ENCODE measurements at places on chromosomes 6 and 20.

DNA sequence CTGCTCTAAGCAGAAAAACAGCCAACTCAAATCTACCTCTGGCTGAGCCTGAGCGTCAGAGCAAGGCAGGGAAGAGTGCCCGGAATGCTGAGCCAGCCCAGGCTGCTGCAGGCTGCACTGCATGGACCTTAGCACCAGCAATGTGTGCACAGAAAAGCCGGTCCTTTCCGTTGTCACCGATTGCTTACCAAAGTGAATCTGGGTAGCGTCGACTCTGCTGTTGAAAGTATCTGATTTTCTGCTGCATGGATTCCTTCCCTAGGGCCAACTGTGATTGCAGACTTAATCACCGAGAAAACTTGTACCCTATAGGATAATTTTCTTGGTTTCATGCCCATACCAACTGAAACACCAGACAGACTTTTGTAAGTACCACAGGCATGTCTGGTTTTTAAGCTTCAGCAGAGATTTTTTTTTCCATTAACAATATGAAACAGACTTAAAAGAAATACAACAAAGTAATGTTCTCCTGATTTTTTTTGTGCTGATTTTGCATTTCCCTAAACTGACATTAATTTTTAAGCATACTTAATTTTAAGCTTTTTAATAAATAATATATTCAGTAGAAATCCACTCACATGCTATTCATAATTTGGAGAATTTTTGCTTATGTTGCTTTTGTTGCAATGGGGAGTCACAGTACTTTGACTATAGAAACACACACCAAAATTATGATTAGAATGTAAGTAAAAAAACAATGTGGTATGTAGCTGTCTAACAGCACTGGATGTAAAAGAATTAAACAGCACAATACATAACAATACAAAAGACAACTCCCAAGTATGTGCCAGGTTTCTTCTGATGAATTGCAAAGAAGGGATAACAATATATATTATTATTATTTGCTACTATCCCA is 218.0 kb downstream of the THBS2 start:
- DNase-seq = no peak

GRCh38 chr6:157645201-157645795 is 177.7 kb upstream of the SNX9 start:
- no peak for DNase-seq

- DNase-seq = no peak
These were observed 185.8 kb upstream of the TENT5A start for GRCh38 chr6:81938014-81938856.

DNA sequence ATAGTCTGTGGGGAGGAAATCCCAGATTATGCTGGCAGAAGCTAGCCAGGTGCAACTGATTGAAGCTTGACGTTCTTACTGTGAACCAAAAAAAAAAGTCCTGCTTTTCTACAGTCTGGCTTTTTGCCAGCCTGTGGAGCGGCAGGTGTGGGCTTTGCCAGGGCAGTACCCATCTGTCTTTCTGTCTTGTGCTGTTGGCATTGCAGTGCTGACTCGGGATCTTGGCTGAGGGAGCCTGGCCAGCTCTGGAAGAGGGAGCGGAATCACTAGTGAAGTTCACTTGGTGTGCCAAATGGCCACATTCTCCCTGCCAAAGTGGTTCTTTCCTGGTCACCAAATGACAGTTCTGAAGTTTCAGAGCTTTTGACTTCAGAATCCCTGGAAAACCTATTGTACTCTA is 5.0 kb downstream of the KIF3B start:
- no peak for DNase-seq

DNA sequence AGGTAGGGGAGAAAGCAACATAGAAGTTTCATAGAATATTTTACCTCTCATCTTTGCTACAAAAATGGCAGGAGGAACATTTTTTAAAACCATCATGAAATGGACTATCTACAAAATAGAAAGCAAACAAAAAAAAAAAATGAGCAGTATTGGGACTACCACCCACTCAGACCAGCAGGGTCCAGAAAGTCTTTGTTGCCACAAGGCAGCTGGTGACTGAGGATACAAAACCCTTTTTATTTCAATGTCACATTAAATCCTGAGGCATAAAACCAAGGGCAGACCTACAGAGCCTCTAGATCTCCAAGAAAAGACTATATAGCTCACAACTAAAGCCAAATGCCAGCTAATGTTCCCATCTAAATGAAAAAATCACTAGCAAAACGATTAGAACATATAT is 282.2 kb downstream of the PTPRK start:
- no peak for DNase-seq

DNA sequence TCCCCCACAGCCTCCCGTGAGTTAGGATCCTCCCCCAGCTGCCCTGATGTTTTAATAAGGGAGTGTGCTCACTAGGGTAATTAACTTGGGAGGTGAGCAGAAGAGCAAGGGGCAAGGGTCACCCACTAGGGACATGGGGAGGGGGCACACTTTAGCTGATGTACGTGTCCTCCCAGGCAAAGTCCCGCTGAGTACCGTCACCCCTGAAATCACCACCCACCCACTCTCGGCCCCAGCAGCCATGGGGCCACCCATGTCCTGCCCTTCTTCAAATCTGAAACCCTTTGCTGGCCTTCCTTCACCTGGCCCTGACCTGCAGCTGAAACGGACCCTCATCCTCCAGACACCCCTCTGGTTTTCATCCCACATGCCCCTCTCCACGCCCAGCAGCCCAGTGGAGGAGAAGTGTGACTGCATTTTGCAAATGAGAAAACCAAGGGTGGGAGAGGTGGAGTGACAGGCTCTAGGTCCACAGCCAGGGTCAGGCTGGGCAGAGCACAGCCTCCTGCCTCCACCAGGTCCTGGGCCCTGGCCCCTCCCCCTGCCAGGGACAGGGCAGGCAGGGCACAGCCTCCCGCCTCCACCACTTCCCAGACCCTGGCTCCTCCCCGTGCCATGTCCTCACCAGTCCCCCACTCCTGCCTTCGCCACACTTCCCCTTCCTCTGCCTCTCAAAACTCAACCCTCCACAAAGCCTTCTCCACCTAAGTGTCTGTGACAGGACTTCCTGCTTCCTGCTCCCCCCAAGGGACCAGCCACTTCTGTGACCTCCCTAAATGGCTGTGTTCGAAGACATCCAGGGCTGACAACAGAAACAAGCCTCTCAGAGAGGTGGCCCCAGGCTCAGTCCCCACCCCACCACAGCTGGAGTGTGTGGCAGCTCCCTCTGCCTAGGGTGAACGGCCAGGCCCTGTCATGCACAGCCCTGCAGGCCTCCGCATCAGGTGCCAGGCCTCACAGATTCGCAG is 15.1 kb downstream of the ACSS1 start:
- DNase-seq = no peak

Measured in thoracic aorta (tissue), 2 donors.